ENCODE measurements at places on chromosomes 7 and 10. TPM values are rescaled to one million over a fixed set of nuclear protein-coding genes. Genes with fewer than 3 reads are reported as not detected.

DNA sequence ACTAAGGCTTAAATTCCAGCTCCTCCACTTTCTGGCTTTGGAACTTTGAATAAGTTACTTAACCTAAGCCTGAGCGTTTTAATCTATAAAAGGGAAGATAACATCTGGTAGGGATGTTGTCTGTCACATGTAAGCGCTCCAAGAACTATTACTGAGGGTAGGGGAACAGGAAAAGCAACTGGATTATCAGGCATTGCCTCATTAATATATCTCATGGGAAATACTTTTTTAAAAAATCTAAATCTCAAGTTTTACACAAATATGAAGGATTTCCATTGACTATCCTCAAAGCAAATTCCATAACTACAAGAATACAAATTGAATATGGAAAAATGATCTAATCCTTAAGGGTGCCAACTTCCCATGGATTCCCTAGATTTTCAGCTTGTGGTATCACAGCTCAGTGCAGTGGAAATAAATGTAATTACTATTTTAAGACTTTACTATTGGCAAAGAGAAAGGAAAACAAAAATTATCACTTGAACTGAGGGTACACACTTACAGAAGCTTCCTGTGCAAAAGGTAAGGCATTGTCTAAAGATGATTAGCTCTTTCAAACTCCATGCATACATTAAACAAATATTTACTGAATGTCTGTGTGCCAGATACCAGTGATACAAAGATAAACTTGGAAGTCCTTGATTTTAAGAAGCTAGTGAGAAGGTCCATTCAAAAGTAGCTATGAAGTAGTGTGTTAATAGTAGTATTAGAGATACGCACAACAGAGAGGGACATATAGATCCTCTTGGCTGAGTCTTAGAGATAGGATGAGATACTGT, 38.4 kb downstream of the NT5C2 start:
- DNase-seq = peak; percentile 33

DNA sequence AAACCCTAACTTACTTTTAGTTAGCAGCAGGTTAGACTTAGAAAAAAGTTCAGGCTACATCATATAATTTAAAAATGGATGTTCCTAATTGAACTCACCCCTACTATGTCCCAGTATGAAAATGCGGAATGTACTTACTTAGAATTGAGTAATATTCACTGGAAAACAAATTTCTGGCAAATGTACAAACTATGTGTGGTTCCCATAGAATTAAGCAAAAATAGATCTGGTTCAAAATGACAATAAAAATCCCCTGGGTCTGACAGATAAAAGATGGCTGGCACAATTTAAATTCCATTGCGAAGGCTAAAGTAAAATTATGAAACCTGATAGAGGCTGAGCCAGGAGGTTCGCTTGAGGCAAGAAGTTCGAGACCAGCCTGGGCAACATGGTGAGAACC, 42.4 kb upstream of the PRKAR2B start:
- DNase-seq = no peak

- no peak for DNase-seq
Measured at GRCh38 chr10:31664803-31665202, 263.8 kb downstream of the ARHGAP12 start.

Gene SYCE1
- total RNA-seq = not detected

GRCh38 chr7:17524746-17525145, 226.3 kb downstream of the AHR start:
- no peak for DNase-seq

GRCh38 chr7:114302858-114303257, 111.8 kb upstream of the FOXP2 start:
- no peak for DNase-seq

DNA sequence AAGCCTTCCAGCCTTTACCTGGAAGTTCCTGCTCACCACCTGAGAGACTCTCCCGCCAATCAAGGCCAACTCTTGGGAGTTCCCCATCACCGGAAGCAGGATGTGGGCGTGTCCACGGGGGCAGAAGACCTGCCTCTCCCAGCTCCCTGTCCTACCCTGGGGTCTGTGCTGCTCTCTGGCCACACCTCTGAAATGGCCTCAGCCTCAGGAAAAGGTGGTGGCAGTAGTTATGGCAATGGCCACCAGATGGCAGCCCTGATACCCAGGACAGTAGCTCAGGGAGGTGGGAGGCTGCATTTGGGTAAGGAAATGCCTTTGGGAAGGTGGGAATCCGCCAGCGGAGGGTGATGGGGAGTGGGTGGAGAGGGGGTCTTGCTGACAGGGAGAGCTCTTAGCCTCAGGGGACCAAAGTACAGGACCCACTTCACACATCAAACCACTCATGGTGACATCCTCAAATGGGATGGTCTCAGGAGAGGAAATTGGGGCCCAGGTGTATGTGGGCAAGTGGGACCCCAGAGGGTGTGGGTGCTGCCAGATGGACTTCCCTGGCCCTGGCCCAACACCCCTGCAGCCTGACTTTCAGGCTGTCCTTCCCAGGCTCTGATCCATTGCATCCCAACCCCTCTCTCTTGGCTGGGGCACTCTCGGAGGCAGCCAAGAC, 33.9 kb downstream of the KAZALD1 start:
- peak; percentile 70 for DNase-seq

Gene GIMAP4
- 197 TPM for total RNA-seq

DNA sequence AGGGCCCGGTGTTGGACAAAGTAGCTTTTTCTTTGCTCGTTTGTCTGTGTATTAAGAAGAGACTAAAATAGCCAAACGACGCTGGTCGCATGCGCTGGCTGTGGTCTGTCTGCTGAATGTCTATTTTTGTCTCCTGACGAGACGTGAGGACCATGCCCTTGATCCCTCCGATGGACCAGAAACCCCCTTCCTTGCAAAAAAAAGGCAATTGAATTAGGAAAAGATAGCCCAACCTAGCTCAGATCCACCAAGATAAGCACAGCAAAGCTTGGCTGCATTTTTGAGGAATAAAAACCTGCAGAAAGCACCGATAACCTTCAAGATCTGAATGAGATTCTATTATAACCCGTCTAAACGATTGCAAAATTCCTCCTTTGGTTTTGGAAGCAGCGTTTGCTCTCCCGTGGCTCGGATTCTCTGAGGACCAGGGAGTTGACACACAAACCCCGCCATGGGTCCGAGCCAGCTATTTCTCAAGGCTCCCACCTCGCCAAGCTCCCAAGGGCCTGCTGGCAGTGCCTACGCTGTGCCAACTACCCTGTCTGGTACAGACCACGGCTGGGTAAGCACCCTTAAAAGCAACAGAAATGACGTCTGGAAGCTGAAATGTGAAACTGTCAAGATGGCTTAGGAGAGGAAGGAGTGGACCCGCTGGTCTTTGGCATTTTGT, 17.7 kb upstream of the TTYH3 start:
- DNase-seq = no peak

Gene MMP21
- 0.22 TPM for total RNA-seq

Gene AKR1B15
- not detected for total RNA-seq

DNA sequence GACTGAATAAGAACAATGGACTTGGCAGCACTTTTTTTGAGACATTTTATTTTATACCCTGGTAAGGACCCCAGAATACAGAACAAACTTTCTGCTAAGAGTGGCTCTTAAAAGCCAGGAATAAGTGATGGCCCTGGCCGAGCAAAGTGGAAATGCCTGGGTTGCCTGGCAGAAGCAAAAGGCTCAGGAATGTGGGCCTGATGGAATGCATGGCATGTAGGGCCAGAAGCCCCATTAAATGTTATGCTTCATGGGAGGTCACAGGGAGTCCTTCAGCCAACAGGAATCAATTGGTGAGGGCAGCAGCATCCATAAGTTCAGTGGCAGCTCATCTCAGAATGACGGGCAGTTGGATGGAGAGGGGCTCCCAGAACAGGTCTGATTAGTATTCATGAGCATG, 301.5 kb upstream of the CACNA2D1 start:
- no peak for DNase-seq

Gene CYP3A4
- total RNA-seq = not detected

DNA sequence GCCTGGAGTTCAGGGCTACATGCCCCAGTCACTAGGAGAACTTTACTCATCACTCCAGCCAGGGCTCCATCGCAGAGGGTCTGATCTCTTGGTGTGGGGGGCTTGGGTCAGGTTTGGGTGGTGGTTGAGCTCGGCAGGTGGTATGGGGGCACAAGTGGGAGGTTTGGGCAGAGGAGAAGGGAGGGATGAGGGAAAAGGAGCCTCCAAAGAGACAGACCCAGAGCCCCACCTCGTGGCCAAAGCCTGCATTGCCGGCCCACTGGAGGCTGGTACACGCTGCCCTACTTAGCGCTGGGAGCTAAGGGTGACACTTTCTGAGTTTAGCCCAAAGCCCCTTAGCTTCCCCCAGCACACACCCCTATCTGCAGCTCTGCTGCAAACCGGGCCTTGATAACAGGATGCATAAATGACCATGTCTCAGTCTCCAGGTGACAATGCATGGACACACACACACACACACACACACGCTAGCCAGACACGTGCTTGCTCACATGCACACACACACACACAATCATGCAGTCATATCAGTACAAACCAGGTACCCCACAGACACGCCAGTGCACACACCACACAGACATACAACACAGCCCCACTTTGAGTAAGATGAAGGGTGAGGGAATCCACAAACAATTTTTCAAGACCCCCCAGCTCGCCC, 14.7 kb downstream of the LZTS2 start:
- DNase-seq = peak; percentile 63

Gene LBX1
- not detected for total RNA-seq

Gene NEUROG3
- not detected for total RNA-seq

- DNase-seq = no peak
Measured at GRCh38 chr10:3566627-3567026, 218.4 kb downstream of the KLF6 start.

GRCh38 chr10:52814506-52814905, 41.9 kb upstream of the MBL2 start:
- DNase-seq = no peak

DNA sequence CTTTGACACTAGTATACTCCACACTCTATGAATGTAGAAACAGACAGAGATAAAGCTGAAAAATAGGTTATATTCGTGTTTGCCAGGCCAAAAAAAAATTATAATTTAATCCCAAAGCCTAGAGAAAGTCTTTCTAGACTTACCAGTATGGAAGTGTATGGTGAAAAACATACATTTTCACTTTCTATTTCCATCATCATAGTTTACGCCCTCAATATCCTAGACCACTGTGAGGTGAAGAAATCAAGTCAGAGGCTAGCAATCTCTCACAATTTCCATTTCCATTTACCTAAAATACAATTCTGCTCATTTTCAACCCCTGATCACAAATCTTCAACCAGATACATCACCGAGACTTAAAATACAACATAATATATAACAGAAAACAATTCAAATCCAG, 16.2 kb downstream of the GPR22 start:
- no peak for DNase-seq

Gene ELAPOR2
- total RNA-seq = 84.1 TPM

DNA sequence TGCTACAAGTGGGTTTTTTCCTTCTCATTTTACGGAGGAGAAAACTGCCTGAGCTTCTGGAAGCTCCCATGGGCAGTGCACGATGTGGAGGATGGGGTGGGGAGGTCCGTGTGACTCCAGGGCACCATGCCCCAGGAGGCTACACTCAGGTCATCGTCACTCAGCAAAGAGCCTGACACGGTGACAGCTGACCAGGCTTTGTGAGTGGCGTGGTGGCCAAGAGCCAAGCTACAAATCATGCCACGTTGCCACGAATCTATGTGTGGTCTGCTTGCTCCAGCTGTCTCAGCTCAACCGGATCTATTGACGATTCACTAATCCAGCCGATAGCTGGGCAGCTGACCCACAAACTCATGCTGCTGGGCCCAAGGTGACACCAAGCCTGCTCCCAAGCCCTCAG, 27.6 kb upstream of the C10orf71 start:
- DNase-seq = no peak

Gene KCNIP2
- total RNA-seq = under 0.01 TPM

GRCh38 chr10:18369859-18370473, 229.7 kb downstream of the CACNB2 start:
- DNase-seq = no peak

DNA sequence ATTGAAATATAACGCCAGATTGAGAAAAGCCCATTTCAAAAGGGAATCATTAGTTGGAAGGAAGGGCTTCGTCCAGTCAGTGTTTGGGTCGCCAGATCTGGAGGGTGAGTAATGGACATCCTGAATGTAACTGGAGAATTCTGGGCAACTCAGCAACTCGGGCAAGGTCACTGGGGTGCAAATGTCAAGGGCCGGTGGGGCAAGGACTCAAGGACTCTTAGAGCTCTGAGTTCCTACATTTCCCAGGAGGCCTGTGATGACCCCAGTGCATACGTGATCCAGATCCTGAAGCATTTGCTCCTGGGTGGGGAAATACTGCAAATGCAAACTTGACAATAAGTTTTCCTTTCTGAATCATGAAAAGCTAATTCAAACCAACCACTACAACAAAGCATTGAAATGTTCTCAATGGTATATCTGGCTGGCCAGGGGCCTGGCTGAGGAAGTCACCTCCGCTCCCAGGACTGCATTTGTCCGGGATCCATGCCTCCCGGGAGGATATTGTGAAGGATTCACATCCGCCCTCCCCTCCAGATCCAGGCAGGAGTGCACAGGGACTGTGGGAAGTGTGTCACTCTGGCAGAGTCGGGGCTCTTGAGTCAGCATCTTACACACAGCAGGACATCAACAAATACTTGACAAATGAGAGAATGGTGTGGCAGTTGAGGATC, 164.0 kb downstream of the FANK1 start:
- peak; percentile 79 for DNase-seq

DNA sequence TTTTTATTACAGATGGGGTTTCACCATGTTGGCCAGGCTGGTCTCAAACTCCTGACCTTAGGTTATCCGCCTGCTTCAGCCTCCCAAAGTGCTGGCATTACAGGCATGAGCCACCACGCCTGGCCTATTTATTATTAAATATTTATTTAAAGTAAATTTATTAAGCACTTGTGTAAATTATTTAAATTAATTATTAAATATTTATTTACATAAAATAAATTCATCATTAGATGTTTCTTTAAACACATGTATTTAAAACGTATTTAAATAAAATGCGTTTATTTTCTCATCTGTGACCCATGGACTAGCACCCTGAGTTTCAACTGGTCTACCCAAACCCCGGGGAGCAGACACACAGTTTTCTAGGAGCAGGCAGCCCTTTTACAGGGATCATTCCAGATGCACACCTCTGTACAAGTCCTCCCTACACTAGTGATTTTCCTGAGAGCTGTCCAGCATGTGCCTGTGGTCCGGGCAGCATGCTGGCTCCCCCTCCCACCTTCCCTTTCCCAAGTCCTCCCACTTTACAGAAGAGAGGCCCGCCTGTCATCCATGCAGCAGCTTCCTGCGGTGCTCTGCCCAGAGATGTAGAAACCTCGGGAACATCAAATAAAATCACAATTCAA, 89.2 kb upstream of the ATP6V0A4 start:
- DNase-seq = no peak

Gene EPHB6
- total RNA-seq = under 0.01 TPM

DNA sequence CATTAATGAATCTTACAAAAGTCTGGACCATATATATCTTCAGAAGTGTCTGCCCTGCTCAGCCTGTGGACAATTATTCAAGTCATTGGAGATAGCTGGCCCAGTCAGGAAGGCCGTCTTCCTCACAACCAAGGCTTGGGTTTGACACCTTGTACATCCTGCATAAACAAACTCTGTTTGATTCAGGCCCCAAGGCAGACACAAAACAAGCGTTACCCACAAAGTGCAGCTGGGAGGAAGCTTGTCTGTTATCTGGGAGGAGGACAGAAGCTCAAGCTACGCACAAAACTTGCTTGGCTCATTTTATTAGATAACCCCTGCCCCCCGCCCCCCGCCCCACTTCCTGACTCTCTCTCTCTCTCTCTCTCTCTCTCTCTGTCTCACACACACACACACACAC, 166.9 kb upstream of the WDR11 start:
- no peak for DNase-seq

- DNase-seq = no peak
Measured at GRCh38 chr7:47954231-47954911, 6.1 kb upstream of the PKD1L1 start.
